Stimulated activated CD8-positive, alpha-beta memory T cell treated with anti-CD3 and anti-CD28 coated beads, Interleukin-2, amount 100 ng/mL, for 1 hour (primary cell): ENCODE measurements at places on chromosomes 2 and 18.

DNA sequence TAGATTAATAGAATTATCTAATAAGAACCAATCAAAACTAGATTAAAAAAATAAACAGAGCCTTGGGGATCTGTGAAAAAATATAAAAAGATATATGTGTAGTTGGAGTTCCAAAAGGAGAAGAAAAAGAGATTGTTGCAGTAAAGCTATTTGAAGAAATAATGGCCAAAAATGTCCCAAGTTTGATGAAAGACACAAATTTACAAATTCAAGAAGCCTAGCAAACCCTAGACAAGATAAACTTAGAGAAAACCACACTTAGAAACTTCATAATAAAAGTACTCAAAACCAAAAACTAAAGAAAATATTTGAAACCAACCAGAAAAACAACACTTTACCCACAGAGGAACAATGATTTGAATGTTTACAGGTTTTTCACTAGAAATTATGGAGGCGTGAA is 41.3 kb upstream of the EGR4 start:
- DNase-seq: no peak

DNA sequence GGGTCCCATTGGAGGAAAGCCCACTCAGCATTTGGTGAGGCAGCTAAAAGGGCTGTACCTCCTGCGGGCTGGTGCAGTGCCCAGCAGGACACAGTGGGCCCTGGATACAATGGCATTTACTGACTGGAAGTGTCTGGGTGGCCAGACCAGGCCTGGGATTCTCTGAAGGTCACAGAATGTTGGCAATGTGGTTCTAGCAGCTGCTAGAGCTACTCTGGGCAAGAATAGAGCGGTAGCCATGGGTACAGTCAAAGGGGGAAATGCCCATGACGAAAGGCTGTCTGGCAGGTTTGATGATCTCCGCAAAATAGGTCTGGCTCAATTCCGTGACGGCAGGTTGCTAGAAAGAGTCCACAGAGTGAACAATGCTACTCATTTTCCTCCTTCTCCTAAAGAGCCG is 241.8 kb downstream of the AFF3 start:
- DNase-seq: no peak

- no peak for DNase-seq
These were observed 114.3 kb upstream of the ARL4C start for GRCh38 chr2:234611209-234611608.

DNA sequence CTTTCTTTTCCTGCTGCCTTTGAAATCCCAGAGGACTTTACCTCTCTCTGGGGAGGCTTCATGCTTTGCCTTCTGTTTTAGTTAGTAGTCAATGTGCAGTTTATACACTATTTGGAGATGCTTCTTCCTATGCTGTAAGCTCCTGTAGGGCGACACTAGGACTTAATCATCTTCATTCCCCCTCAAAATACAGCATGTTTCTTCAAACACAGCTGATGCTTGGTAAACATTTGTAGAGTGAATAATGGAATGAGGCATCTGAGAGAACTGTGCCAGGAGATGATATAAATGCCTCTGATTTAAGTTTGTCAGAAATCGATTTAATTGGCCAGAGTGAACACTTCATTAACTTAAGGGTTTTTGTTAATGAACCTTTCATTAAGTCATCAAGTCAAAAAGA is 43.4 kb downstream of the LHCGR start:
- DNase-seq: no peak

DNA sequence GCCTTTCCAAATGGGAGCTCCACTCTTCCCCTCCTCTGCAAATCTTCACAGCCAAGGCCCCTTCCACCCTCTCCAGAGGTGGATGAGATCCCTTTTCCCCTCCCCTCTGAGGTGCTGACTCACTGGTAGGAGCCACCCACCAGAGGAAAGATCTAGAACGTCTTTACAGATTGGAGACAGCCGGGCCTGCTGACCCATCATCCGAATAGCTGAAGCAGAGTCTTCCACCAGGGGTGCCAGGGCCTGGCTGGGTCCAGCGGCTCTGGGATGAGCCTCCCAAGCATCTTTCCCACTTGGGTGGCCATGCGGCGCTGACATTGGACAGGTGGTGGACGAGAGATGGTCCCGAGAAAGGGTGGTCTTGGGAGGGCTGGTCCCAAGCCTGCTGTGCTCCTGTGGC is 9.0 kb downstream of the ERFE start:
- DNase-seq: no peak

- DNase-seq: no peak
These were observed 35.3 kb downstream of the ACVR1C start for GRCh38 chr2:157593411-157593810.

DNA sequence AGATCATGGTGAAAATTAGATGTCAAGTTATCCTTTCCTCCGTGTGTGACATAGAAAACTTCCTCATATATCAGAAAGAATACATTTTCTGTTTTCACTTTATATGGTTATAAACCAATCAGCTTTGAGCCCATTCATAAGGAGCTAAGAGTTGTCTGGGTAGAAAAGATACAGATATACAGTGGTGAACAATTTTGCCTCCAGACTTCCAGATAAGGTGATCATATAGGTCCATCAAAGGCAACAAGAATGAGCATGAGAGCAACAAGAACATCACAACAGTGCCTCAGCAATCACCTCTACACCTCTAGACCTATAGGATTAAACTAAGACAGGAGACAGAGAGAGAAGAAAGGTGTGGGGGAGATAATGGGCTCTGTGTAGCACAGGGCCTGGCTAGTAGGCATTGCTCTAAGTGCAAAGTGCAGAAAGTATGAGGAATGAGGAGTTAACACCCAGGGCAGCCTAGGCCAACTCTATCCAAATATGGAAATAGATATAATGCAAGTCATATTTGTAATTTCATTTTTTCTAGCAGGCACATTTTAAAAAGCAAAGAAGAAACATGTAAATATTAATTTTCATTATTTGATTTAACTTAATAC is 8.3 kb downstream of the TNP1 start:
- DNase-seq: no peak

DNA sequence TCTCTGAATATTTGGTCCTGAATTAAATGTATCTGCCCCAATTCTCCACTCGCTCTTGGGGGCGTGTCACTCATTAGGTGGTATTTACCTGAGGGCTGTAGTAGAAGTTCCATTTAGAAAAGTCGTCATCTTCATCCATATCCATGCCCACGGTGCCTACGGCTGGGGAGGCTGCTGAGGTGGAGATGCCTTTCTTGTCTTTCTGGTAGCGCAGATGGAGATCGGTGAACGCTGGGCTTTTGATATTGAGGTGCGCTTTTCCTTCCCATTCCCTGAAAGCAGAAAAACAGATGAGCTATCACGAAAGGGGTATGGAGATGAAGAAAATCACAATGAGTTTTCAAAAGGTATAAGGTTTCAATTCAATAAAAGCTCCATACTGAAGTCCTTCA is 39.7 kb downstream of the APOB start:
- DNase-seq: no peak

DNA sequence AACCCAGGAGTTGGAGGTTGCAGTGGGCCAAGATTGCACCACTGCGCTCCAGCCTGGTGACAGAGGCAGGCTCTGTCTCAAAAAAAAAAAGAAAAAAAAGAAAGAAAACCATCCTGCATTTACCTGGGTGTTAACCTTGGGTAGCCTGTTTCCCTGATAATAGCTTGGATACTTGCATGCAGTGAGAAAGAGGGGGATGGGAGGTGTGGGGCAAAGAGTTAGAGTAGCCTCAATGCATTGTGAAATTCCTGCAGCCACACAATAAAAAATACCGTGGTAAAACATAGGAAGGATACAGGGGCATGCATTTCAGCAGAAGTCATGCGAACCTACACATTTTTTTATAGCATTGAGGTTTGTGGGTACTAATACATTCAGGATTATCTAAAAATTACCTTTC is 76.6 kb upstream of the ZNF516 start:
- DNase-seq: no peak

- DNase-seq: no peak
These were observed 553.7 kb upstream of the SYT4 start for GRCh38 chr18:43830947-43831346.

GRCh38 chr2:179049546-179050311 is at the start of gene CCDC141:
Gene CCDC141 (minus strand): TSS chr2:179050137. CDS start chr2:179049941, 196 bp downstream.
- DNase-seq: no peak

- DNase-seq: peak; percentile 61
These were observed at the start of gene RNU2-63P for GRCh38 chr2:88016086-88016959. Gene RNU2-63P (minus strand): TSS chr2:88016547.

GRCh38 chr2:201956361-201956760 is 77.3 kb upstream of the FZD7 start:
- DNase-seq: no peak

GRCh38 chr2:224147174-224147573 is 108.1 kb upstream of the SERPINE2 start:
- DNase-seq: no peak

GRCh38 chr2:96145848-96146152 is 560 bp upstream of the DUSP2 start:
- no peak for DNase-seq

GRCh38 chr2:161250864-161251436 is 57.3 kb upstream of the PSMD14 start:
- no peak for DNase-seq

- DNase-seq: no peak
These were observed 33.2 kb downstream of the ADCY3 start for GRCh38 chr2:24886691-24887304.
